ENCODE measurements at places on chromosomes 13 and 19.

GRCh38 chr13:100330662-100331061 lies 241.8 kb downstream of the PCCA start:
- DNase-seq, result no peak

DNA sequence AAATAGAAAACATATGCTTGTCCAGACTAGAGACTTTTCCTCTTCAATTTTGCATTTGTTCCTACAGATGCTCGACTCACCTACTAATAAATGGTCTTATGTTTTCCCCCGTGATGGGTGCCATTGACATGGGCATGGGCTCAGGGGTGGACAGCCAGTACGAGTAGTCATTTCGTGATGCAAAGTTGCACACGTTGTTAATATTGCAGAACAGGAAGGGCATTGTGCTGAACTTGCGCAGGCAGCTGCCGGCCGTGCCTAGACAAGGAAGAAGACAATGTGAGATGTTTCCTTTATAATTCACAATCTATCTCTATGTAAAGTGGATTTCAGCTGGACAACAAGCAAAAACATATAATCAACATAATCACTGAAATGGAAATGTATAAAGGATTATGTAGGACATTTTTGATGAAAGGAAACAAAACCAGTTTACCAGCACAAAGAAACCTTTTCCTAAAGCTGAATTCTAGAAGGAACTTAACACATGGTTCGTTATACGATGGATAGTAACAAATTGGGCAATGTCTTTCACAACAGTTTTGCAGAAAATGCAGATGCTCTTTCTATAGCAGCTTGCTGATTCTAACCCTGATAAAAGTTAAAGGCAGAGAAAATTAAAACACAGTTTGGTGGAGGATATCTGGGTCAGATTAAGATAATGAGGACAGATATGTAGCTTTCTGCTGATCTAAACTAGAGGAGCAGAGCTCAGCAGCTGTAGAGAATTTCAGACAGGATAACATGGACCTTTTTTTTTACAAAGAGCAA lies 145.7 kb downstream of the COL4A1 start:
- no peak for DNase-seq

DNA sequence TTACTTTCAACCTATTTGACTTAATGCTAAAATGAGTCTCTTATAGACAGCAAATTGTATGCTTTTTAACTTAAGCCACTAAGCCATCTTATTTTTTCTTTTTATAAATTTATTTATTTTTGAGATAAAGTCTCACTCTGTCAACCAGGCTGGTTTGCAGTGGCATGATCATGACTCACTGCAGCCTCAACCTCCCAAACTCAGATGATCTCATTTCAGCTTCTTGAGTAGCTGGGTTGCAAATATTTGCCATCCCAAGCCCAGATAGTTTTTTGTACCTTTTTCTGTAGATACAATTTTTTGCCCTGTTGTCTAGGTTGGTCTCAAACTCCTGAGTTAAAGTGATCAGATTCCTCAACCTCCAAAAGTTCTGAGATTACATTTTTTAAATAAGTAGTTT lies 27.1 kb downstream of the ZNF714 start:
- DNase-seq, result no peak

DNA sequence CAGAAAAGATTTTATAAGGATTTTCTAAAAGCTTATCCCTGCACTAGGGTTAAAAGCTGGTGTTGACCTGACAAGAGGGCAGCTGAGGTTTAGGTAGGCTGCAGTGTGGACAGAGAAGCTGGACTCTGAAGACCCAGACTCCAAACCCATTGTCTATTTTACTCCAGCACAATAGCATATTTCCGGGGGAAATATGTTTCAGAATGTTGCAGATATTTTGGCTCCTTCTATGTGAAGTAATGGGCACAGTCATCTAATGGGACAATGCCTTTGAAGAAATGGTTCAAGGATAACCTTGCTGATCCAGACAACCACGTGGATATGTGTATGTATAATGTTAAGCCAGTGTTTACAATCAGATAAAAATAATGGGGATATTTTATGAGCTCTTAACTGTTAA lies 173.8 kb upstream of the TSC22D1 start:
- no peak for DNase-seq

GRCh38 chr13:50077431-50077830 lies 62.2 kb downstream of the KCNRG start:
- no peak for DNase-seq

Measured in stomach (tissue), 19 donors.